ENCODE measurements at places on chromosomes 2 and 18. TPM values are rescaled to one million over a fixed set of nuclear protein-coding genes. Genes with fewer than 3 reads are reported as not detected.

The MLPH gene
- 244 TPM for total RNA-seq

The PPP1R1C gene
- 11.8 TPM for total RNA-seq

The DQX1 gene
- 0.26 TPM for total RNA-seq

The PJVK gene
- 2.7 TPM for total RNA-seq

The CHRNG gene
- total RNA-seq = not detected

The CPLX4 gene
- total RNA-seq = not detected

The RBBP8 gene
- 47.6 TPM for total RNA-seq

The EFR3B gene
- 9.2 TPM for total RNA-seq

The DSC3 gene
- total RNA-seq = 0.97 TPM

The MEX3C gene
- total RNA-seq = 21.4 TPM

The KDM3A gene
- 39.3 TPM for total RNA-seq

DNA sequence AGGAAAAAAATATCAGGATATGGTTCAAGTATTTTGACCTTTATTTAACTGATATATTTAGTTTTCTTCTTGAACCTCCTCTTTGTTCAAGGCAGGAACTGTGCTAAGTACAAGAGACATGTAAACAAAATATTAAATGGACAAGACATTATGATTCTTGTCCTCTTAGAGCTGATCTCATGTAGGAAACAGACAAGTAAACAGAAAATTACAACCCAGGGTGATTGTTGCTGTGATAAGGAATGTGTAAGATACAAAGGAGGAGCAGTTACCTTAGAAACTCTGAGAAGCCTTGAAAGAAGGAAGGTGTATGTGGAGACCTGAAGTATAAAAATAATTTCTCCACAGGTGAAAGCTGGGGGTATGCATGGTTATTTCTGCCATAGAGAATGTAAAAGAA, 12.9 kb downstream of the RBM45 start:
- no peak for DNase-seq

DNA sequence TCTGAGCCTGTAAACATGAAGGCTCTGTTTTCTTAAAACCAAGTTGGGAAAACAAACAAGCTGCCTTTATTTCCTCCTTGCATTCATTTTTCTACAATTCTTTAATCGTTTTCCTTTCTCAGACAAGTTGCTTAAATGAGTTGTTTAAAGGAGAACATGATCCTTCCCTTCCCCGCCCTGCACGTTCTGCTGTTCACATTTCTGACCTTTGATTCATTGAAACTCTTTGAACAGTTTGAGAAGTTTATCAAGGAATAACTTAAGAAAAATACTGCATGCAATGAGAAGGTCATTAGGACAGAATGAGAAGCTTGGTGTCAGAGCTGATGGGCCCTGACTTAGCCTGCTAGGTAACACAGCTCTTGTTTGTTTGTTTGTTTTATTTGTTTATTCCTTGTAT, 181.6 kb downstream of the PARD3B start:
- no peak for DNase-seq

GRCh38 chr2:170770008-170770605, at the start of gene ERICH2:
TSS of gene ERICH2 (plus strand) at chr2:170770378. CDS start at chr2:170770682, 304 bp downstream.
- peak; percentile 67 for DNase-seq

DNA sequence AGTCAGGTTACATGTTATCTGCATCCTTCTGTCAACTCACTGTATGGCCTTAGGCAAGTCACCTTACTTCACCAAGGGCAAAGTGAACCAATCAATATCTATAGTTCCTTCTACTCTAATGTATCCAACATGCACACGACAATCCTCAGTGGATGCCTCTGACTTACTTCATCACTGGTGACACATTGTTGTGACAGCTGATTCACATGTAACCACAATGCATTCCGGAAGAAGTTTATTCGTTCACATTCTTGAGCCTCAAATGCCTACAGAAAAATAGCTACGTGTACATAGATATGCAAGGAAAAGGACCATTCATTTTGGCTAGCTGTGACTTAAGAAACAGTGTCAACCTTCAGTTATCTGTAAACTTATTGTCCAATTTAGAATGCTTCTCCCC, 26.3 kb upstream of the EPG5 start:
- DNase-seq = no peak

GRCh38 chr2:107062173-107062572, 176.2 kb upstream of the ST6GAL2 start:
- DNase-seq = no peak

GRCh38 chr2:114031605-114032505, 142.0 kb downstream of the ACTR3 start:
- no peak for DNase-seq

DNA sequence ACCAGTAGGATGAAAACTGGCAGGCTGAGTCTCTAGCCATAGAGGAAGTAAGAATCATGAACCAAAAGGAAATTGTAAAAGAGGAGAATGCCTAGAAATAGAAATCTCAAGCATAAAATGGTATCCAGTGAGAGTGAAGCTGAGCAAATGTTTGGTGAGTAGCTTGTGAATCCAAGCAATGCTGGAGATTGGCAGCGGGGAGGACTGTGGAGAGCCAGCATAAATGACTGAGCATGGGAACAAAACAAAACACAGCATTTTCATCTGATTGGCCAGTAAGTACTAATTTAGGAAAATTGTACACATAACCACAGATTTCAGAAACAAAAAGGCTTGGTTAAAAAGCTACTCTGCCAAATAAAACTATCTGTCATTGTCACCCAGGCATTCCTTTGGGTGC, 390.0 kb downstream of the STK39 start:
- DNase-seq = no peak

- no peak for DNase-seq
Measured at GRCh38 chr2:36487947-36488346, 110.0 kb downstream of the FEZ2 start.

GRCh38 chr2:61454383-61454782, 16.5 kb downstream of the USP34 start:
- no peak for DNase-seq

DNA sequence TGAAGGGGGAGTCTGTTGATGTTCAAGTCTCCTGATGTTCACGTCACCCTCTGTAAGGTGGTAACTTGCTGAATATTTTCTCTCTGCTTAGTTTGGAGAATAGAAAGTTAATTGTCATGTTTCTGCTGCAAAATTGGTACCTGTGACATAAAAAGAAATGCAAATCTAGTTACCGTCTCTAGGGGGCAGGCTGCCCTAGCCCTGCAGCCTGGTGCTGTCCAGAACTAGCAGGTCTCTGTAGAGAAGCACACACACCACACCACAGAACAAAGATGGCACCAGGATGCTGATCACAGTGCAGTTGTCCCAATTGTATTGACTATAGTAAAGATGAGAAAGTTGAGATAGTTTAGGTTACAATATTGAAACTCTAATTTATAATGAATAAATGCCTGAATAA, 47.0 kb downstream of the SLC9A4 start:
- DNase-seq = no peak

- no peak for DNase-seq
Measured at GRCh38 chr2:181589779-181590178, 67.1 kb downstream of the CERKL start.

DNA sequence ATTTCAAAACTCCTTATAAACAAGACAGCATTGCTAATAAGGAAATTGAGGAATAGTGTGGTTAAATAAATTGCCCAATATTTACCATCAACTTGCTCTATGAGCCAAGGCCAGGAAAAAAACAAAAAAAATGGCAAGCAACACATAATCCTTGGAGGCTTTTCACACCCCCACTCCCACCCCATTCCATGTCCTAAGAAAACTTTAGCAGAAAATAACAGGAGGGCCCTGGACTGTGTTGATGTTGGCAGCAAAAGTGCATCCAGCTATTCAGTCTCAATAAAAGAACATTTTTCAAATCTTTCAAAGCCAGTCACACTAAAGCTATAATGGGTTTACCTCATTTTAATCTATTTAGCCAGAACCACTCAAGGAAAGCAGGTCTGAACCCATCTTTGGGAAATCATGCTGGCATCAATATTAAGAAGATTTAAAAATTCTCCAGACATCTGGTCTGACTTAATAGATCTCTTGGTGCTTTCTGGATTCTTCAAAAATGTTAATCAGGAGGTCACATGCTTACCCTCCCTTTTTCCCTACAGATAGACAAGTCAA, 34.6 kb upstream of the STK17B start:
- DNase-seq = no peak

GRCh38 chr2:67930156-67930555, 132.6 kb downstream of the C1D start:
- no peak for DNase-seq

DNA sequence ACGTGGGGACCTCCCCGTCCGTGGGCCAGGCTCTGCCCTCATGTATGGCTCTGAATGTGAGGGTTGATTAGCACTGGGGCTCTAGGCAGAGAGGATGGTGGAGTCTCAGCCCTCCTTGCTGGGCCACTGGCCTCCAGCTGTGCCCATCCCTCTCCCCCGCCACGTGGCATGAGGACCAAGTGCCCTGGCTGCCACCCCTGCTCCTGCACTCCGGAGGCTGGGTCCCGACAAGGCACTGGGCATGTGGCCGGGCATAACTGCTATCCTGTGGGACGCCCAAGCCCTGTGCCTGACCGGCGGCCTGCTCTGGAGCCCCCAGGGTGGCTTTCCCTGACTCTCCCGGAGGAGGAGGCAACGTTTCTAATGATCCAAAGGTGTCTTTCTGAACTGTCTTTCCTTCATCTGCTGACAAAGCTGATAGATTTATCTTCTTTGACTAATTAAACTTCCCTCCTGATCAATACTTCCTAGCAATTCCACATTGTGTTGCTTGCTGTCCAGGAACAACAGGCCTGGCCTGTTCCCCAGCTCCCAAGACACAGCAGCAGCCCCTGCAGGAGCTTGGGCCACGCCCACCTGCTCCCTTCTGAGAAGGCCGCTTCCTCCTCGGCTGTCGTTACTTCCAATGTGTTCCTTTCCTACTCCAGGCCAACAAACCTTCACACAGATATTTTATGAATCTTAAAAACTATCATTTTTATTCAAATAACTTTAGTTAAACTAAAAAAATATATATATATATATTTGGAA, 132.0 kb downstream of the SNTG2 start:
- peak; percentile 12 for DNase-seq

- no peak for DNase-seq
Measured at GRCh38 chr2:109695290-109695689, 81.1 kb downstream of the SOWAHC start.

- no peak for DNase-seq
Measured at GRCh38 chr2:231966886-231967285, 5.4 kb downstream of the DIS3L2 start.

DNA sequence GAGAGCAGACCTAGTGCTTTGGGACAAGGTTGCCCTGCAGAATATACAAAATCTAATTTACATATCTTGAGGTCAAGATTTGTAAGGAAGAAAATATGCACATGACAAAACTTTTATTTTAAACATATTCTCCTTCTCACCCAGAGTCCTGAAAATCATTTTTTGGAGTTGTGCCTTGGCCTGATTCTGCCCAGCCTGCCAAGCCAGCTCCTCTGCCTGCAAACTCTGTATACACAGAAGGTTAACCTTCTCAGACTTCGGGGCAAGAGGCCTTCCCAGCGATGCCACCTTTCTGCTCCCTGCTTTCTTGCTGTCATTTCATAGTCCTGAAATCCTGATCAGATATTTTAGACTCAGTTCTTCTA, 95.8 kb upstream of the CAVIN2 start:
- DNase-seq = no peak

DNA sequence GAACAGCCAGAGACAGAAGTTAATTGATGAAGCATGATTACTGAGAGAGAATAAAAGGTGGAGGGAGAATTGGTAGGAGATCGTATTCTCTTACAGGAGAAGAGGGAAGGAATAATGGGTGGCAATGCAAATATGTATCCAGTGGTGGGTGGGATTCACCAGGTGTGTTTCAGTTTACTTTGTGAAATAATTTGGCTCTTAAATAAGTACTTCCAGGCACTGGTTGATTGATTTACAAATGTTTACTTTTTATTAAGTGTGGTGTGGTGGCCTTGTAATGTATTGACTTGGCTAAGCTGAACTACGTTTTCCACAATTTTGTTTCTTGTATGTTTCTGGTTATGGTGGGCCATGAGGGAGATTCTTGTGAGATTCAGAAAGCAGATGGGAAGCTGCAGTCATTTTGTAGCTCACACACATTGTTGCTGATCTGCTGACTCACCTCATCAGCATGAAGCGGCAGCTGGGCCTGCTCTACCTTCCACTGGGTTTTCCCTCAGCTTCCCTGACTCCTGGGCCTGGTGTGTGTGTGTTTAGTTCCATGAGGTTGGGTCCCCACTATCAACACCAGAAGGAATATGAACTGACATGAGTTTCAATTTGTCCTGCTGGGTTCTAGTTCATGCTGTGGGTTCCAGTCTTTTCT, 32.6 kb downstream of the MYL12B start:
- no peak for DNase-seq

DNA sequence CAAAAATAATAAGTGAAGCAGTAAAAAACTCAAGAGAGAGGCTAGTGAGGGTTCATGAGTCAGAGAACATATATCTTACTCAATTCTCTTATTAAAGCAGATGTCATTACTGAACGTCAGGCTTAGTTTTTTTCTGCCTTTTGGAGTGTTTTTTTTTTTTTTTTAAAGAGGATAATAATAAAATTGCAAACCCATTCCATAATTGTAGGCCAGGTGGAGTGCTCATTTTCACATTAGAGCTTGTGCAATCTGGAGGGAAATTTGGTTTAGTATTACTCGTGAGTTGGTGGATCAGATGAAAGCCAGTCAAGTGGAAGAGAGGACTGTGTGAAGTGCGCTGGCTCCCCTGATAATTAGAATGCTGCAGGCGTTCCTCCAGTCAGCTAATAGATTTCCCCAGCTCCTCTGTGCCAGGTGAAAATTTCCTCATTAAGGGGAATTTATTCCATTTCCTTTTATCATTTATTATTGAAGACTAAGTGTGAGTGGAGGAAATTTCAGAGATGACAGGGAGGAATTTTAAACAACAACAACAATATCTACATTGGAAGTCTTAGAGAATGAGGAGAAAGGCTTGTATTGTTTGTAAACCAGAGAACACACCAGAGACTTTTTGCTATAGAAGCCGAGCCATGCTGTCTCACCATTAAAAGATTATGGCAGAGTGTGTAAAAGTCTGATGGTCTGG, 74.6 kb downstream of the CPS1 start:
- no peak for DNase-seq

GRCh38 chr2:218387369-218388194, 5.5 kb downstream of the SLC11A1 start:
- peak; percentile 91 for DNase-seq

- DNase-seq = peak; percentile 67
Measured at GRCh38 chr2:27723372-27724144, 48.0 kb upstream of the MRPL33 start.

Measured in left lung (tissue), 14 donors.